ENCODE measurements at places on chromosomes 11 and 22.

- DNase-seq, result no peak
Measured at GRCh38 chr11:10050561-10050960, 243.5 kb downstream of the SBF2 start.

DNA sequence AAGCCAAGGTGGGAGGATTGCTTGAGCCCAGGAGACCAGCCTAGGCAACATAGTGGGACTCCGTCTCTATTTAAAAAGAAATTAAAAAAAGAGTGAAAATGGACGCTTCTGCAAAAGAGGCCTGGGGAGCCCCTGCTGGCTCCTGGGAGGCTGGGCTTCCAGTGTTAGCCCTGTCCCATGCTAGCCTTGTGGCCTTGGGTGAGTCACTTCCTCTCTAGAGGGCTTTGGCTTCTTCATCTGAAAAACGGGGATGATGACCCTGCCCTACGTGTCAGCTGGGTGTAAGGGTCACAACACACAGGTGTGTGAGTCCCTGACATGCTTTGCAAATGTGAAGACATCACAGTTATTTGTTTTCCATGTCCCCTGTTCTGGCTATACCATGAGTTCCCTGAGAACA lies 32.8 kb downstream of the FAM227A start:
- DNase-seq, result no peak

GRCh38 chr11:2681408-2682145 lies 18.2 kb downstream of the KCNQ1OT1 start:
- DNase-seq, result no peak

GRCh38 chr11:127063241-127063640 lies 62.7 kb upstream of the KIRREL3 start:
- DNase-seq, result no peak

DNA sequence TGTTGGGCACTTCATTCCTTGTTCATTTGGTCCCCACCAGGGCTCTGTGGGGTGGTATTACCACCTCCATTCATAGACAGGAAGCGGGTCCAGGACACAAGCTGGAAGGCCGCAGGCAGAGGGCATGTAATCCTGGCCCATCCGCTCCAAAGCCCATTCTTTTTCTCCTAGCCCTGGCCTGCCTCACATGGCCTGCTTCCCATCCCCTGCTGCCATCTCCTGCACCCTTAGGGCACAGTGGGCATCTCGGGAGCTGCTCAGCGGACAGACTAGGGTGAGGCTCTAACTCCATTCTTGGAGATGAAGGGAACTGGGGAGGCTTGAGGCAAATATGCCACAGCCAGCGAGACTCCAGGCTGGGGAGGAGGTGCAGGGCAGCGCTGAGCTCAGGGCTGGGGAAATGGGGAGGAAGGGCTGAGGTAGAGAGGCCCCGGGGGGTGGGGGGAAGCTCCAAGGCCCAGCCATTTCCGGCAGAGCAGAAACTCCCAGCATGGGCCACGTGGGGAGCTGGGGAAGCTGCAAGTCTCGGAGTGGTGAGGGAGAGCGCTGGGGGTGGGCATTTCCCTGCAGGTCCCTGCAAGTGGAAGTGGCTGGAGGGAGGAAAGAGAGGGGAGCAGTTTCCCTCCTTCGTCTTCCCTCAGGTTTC lies 14.3 kb upstream of the BCL9L start:
- no peak for DNase-seq

DNA sequence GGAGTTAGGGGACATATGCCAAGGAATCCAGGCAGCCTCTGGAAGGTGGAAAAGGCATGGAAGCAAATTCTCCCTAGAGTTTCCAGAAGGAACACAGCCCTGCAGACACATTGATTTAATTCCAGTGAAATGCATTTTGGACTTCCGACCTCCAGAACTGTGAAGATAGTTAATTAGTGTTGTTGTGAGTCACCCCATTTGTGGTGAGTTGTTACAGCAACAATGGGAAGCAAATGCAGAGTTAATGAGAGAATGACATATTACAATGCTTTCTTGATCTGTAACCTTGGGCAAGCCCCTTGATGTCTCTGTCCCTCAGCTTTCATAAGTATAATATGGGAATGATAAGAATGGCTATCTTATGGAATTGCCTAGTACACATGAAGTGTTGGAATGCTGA lies 178.7 kb downstream of the KIRREL3 start:
- DNase-seq, result no peak

DNA sequence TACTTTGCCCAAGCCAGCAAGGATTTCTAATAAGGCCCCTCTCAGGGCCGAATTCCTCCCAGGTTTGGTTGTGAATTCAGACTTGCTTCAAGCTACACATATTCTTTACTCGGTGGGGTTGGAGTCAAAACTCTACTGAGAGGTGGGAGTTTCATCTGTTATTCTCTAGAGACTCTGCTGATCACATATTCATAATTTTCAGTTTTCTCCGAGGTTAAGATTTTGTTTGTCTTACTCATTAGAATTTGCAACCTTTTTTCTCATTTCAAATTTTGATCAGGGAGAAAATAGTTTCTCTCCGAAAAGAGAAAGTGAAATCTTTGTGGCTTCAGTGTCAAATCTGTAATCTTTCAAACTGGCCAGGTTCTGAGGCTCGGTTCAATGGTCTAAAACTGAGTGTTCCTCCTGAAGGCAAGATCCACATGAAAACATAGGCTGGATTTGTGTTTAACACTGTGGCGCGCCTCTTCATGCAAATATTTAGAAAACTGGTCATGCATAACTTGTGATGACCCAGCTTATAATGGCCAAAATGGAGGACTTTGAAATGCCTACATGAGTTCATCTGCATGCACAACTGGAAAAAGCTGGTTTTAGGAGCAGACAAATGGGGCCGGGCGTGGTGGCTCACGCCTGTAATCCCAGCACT lies 21.5 kb upstream of the GSTP1 start:
- no peak for DNase-seq

GRCh38 chr22:23219822-23220484 lies 39.6 kb downstream of the BCR start:
- DNase-seq, result no peak

DNA sequence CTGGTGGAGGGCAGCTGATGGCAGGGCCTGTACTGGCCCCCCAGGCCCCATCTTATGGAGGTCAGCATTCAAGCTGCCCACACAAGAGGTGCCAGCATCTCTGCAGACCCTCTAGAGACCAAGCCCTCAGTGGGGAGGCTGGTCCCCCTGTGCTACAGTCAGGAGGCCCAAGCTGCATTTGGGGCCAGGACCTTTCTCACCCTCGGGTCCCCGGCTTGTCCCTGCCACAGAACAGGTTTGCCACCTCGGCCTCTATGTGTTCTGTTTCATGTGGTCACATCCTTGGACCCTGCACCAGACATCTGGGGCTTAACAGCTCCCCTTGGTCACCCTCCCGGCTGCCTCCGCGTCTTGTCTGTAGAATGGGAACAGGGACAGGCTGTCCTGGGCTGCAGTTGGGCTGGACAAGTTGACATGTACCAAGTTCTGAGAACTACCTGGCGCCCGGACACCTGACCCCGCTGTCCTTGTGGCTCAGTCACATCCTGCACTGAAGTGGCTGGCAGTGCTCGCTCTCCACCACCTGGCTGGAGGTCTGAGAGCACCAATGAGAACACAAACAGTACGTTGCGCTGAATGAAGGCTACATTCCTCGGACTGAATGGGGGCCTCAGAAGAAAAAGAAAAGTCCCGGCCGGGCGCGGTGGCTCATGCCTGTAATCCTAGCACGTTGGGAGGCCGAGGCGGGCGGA lies 2.7 kb upstream of the PLXNB2 start:
- no peak for DNase-seq

DNA sequence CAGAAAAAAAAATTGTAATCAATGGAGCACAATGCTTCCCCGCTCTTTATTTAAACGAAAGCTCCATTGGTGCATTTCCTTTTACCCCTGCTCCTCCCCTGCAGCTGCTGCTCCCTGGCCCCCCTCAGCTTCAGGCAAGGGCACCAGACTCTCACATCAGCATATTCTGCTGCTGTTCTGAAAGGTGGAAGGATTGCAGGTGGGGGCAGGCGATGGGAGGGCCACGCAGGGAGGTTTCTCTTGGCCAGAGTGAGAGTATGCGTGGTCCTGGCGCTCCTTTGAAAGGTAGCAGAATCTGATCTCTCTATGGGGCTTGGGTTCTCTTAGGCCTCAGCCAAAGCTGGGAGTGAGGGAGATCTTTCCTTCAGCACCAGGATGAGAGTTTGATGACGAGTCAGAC lies 240.9 kb upstream of the CADM1 start:
- no peak for DNase-seq

GRCh38 chr11:79434283-79434682 lies 6.5 kb downstream of the TENM4 start:
- DNase-seq, result no peak

GRCh38 chr11:130215531-130216220 lies 56.1 kb downstream of the ST14 start:
- DNase-seq, result no peak

GRCh38 chr11:96097844-96098421 lies 174.0 kb upstream of the MTMR2 start:
- no peak for DNase-seq

DNA sequence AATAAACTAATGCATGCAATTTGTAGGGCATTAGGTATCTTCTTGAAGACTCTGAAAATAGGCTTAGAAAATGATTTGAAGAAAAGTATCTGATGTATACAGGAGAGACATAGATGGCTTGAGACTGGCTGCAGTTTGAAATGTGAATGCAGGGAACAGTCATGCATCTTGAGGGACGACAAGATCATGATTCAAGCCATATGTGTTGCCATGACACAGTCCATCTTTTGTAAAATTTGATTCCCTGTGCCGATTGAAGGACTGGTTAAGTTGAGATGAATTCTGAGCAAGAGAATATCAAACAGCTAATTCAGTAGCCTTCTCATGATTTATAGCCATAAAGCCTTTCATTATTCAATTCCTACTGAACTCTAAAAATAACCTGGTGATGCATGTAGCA lies 231.6 kb downstream of the CASP12 start:
- DNase-seq, result no peak

DNA sequence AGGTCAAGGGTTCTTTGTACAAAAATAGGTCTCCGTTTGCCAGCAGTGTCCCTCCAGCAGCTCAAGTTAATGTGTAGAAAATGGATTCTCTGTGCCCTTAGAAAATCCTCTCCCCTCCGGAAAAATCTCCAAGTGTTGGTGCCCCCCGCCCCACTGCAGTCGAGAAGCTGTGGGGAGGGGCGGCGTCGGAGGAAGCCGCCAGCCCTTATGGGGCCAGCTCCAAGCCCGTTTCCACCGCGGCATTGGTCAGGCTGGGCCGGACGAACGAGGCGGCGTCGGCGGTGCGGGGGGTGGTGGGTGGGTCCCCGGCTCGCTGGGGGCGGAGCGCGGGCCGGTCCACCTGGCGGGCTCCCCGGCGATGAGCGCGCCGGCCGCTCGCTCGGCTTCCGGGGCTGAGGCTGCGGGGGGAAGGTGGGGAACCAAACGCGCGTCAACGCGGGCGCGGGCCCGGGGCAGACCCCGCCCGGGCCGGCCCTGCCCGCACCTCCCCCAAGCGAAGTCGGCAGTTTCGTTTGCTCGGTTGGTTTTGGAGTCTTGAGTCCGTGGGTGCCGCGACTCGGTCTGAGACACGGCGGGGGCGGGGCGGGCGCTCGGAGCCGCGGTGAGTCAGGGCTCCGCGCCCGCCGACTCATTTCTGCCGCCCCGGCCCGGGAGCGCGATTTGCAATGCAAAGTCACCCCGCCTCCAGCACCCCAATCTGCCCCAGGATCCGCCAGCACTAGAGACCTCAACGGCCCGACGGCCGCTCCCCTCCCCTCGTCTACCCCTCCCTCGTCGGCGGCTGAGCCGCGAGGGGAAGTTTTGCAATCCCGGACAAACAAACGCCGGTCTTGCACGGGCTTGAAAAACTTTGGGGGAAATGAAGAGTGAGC lies 1.4 kb downstream of the ASCL2 start:
- DNase-seq, result peak; percentile 75

GRCh38 chr11:13302420-13302958 lies 24.9 kb downstream of the BMAL1 start:
- DNase-seq, result no peak

DNA sequence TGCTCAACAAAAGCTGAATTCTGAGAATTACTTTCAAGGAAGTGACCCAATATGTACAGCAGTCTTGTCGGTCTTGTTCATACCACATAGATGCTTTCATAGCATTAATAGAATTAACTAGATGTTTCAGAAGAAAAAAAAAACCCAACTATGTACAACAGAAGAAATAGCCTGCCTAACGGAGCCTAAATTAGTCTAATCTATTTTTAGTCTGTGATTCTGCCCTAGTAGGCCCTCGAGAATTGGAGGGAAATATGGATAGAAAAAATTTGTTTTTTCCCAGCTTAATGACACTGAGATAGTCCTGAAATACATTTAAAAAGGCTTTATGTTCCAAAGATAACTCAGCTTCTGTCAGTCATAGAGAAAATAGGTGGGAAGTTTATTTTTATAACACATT lies 17.1 kb upstream of the TRPC6 start:
- DNase-seq, result no peak

DNA sequence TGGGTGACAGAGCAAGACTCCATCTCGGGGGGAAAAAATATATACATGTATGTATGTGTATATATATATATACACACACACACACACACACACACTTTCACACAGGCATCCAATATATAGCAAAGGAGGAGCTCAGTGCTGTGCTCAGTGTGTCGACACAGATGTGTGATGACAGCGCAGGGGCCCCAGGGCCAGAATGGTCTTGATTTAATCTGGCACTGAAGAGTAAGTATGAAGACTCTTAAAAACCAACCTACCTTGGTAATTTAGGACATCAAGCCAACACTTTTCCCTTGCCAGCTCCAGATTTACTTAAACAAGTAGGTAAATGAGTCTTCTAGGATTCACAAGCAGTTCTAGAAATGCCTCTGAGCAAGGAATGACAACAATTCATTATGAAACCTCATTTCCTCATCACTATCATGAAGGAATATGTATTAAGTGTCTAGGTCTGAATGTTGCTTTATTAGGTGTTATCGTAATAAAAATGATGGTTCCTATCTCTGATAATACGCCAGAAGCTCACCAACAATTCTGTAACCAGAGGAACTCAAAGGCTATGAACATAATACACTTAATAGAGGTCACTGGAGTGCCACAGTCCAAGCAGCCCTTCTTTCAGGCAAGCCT lies 71.5 kb downstream of the SGSM3 start:
- DNase-seq, result no peak

DNA sequence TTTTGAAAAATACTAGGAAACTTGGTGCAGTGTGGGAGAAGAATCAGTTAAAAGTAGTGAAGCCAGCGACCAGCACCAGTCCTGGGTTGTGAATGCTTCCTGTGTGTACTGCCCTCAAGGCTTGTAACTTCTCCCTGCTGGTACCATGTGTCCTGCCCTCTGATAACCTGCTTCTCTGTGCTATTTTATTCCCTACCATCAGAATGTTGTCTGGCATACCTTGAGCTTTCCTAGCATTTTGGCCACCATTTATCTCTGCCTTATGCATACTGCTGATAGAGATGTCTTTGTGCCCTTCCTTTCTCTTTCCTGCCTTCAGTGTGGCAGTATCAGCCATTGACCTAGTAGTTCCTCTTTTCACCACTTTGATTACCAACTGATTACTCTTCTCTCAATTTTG lies 2.0 kb downstream of the GTF2H1 start:
- no peak for DNase-seq

- no peak for DNase-seq
Measured at GRCh38 chr11:113376156-113376555, 11.4 kb upstream of the ANKK1 start.

DNA sequence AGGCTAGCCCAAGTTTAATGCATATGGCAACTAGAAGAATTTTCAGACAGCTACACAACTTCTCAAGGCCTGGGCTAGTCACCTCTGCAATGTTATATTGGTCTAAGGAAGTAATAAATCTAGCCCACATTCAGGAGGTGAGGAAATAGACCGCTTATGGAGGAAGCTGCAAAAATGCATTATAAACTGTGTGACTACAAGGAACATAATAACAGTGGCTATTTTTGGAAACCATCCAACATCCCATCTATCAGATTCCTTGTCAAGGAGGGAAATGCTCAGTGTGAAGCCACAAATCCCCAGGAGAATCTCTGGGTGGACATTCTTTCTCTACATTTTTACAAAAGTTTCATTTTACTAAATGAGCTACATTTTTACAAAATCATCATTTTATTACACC lies 76.1 kb downstream of the BBOX1 start:
- no peak for DNase-seq

Data from HuH-7.5 (cell line).